ENCODE measurements at places on chromosomes 13 and 19.
A peak's percentile ranks its signal among the peaks of the same experiment; 100 is the strongest.

- no peak for DNase-seq
These were observed 77.9 kb upstream of the KCTD15 start for GRCh38 chr19:33718651-33719254.

DNA sequence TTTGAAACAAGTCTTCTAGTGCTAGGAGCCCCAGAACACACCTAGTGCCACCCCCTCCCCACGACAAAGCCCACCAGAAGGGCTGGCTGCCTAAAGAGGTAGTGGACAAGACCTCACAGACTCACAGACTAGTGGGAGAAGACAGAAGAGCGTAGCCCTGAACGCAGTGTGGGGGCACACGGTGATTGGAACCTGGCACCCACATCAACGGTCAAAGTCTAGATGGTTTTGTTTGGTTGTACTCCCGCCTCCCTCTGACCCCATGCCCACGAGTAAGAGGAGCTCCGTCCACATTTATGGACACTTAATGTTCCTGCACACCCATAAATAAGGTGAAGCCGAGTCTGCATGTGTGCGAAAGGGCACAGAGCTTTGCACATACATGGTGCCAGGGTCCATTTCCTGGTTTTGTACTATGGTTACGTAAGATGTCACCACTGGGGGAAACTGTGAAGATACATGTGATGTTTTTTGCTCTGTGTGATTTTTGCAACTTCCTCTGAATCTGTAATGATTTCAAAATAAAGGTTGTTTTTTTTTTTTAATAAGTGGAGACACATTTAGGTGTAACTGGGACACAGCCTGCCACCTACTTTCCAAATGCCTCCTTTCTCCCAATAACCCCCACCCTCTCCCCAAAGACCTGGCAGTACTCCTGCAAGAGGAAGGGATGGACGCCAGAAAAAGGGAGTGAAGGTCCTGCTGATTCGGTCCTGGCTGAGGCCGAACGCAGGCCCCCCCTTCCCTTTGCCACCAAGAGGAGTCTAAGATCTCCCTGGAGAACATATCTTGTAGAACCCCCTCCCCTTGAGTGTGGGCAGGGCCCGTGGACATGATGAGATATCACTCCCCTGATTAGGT, 72.8 kb downstream of the GNG7 start:
- DNase-seq: peak; percentile 41

DNA sequence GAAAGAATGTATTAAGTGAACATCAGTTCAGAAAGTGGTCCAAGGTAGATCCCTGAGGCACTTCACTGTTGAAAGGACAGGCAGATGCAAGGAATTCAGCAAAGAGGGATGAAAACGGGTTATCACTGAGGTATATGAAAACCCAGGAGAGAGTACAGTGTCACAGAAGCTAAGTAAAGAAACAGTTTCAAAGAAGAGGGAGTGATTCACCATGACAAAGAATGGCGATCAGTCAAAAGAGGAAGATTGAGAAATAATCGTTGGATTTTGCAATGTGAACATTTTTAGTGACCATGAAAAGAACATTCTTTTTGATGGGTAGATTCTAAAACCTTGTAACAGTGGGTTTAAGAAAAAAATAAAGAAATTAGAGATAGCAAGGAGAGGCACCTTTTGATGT, 99.3 kb downstream of the EPSTI1 start:
- DNase-seq: no peak

GRCh38 chr13:35356572-35356971, 119.9 kb downstream of the MAB21L1 start:
- no peak for DNase-seq

- DNase-seq: no peak
These were observed 25.0 kb upstream of the VWA8 start for GRCh38 chr13:41985788-41986508.

DNA sequence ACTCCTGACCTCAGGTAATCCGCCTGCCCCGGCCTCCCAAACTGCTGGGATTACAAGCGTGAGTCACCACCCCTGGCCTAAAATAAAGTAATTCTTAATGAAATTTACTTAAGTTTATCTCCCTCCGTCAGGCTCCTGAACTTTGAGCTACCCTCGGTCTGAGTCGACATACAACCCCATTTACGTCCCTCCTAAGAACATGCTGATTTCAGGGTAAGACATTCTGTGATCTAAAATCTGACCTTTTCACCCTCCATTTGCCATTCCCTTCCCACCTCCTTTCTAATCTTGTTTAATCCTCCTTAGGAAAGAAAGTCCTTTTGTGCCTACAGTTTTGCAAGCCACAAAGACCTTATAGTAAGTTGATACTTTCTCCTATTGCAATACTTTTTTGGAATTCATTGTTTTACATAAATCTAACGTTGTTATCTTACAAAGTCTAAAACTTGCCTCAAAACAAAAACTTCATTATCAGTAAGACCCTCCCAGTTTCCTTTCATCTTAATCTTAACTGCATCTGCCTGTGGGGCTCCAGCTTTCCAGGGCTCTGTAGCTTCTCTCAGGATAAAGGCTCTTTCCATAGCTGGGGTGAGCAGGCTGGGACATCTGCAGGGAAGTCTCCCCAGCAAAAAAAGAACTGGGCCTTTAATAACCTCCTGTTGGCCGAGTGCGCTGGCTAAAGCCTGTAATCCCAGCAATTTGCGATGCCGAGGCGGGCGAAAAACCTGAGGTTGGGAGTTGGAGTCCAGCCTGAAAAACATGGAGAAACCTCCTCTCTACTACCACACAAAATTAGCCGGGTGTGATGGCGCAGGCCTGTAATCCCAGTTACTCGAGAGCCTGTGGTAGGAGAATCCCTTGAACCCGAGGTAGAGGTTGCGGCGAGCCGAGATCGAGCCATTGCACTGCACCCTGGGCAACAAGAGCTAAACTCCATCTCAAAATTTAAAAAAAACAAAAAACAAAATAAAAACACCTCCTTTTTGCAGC, 143.1 kb downstream of the ZNF737 start:
- no peak for DNase-seq

DNA sequence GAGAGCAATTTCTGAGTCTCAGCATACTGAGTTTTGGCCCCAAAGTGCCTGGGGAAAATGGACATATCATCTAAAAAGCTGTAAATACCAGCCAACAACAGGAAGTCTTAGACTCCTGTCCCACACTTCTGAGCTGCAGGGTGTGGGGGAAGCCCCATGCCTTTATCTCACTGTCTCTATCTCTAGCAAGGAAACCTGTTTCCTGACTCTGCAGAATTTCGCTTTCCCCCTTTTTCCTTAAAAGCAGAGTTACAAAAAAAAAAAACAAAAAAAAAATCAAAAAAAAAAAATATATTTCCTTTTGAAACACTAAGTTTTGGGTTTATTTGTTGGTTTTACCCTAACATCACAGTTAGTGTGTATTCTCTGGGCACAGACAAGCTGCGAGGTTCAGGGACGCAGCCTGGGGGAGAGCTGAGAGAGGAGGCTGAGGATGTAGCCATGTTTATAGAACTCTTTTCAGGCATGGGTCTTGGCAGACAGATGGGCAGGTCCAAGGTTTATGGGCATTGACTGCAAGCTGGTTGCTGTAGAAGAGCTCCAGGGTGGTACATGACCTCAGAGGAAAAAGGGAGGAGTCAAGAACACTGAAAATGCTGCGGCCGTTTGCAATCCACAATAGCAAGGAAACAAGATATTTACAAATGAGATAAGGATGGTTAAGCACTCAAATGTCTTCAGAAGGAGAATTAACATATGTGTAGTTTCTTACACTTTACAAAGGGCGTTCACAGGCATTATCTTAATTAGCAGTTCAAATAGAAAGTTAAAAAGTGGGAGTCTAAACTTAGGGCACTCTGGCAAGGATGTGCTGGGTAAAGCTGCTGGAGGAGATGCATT, 4.9 kb downstream of the MBNL2 start:
- peak; percentile 40 for DNase-seq

GRCh38 chr13:104286566-104287290, 1220.5 kb upstream of the SLC10A2 start:
- DNase-seq: no peak

DNA sequence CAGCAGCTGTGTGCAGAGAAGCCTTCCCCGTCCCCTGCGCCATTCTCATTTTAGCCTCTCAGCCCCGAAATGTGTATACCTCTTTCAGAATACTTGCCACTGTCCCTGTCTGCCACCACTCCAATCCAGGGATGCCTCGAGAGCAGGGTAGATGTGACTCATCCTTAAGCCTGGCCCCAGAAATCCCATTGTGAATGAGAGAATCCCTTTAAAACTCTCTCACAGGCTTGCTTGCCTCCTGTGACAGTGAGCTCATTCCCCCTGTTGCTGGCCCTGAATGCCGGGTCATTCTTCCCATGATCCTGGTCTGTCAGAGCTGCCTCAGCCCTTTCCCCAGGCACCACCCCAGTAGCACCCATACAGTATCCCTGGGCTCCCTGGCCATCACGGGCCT, 9.6 kb downstream of the AP2A1 start:
- no peak for DNase-seq

Data from effector memory CD8-positive, alpha-beta T cell (primary cell).